Germinal center (tissue), 1 donor: ENCODE measurements at places on chromosomes 6 and 20.

DNA sequence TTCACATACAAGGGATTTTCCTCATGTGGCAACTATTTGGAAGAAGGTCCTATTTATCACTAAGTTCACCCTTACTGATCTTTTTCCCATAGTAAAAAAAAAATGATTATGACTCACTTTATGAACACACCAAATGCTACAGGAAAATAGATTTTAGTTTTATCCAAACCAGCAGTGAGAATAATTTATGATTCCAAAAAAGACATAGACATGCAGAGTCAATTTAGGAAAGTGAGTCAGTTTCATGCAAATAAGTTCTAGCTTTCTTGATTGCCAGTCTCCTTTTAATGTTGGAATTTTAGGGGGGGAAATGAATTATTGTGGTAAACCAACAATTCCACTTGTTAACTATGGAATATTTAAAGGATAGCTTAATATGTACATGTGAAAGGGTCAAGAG lies 64.0 kb upstream of the RNF146 start:
- no peak for DNase-seq

GRCh38 chr6:13354331-13355042 lies 26.1 kb upstream of the TBC1D7 start:
- DNase-seq: peak; percentile 43

DNA sequence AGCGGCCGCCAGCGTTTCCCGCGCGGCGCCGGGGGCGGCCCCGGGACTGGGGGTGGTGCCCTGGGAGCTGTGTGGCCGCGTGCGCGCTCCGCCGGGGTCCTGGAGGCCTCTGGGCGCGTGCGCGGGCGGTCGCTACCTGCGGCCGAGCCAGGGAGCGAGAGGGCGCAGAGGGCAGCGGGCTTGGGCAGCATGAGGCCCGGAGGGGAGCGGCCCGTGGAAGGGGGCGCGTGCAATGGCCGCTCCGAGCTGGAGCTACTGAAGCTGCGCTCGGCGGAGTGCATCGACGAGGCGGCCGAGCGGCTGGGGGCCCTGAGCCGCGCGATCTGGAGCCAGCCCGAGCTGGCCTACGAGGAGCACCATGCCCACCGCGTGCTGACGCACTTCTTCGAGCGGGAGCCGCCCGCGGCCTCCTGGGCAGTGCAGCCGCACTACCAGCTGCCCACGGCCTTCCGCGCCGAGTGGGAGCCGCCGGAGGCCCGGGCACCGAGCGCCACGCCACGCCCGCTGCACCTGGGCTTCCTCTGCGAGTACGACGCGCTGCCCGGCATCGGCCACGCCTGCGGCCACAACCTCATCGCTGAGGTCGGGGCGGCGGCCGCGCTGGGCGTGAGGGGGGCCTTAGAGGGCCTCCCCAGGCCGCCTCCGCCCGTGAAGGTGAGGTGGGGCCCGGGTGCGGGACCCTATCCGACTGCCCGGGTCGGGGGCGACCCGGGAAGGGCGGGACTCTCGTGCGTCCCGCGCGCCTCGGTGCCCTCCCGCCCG lies at the start of gene PM20D2:
Gene PM20D2 (plus strand): TSS at position 100 of the 762 bp plus-strand sequence. CDS start 90 bp downstream, at position 190.
- DNase-seq: peak; percentile 87

GRCh38 chr6:30885481-30885998 lies 1.2 kb downstream of the DDR1 start:
- peak; percentile 12 for DNase-seq

DNA sequence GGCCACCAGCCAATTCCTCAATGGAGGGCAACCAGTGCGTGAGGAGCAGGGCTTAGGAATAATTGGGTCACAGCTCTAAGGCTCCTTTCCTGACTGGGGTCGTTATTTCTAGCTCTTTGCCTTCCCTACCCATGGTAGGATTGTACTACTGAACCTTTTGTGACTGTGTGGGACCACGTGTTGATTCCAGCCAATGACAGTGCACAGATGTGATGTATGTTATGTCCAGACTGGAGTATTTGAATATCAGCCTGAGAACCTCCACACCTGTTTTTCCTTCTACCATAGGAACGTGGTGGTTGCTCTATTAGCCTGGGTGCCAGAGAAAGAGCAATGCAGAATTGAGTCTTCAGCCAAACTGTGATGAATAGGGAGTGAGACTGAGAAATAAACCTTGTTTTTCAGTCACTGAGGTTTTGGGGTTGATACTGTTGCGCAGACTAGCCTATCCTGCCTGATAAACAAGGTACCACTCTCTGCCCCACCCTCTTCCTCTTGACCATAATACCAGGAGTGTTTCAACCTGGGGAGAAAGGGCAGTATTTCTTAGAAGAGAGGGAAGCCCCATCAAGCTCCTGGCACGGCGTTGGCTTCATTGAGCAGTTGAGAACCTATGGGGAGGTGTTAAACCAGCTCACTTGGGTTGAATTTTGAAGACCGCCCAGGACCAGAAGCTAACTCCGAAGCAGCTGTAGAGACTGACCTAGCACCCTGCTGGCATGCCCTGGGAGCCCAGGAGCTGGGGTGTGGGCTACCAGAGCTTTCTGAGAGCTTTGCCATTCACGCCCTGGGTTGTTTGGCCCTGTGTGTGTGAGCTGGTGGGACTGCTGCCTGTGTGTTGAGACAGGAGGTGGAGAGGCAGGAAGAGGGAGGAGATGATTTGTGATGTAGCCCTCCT lies 105.5 kb upstream of the BACH2 start:
- DNase-seq: peak; percentile 46
